Central memory CD8-positive, alpha-beta T cell (primary cell): ENCODE measurements at places on chromosomes 4 and X.

- DNase-seq = no peak
Observed at GRCh38 chr4:100872811-100873210, 355.0 kb upstream of the EMCN start.

- DNase-seq = no peak
Observed at GRCh38 chrX:137354851-137355250, 211.1 kb upstream of the ZIC3 start.

GRCh38 chr4:34972189-34972588 lies 1272.1 kb downstream of the ARAP2 start:
- no peak for DNase-seq

- DNase-seq = no peak
Observed at GRCh38 chr4:987624-988513, 1.0 kb downstream of the IDUA start.

DNA sequence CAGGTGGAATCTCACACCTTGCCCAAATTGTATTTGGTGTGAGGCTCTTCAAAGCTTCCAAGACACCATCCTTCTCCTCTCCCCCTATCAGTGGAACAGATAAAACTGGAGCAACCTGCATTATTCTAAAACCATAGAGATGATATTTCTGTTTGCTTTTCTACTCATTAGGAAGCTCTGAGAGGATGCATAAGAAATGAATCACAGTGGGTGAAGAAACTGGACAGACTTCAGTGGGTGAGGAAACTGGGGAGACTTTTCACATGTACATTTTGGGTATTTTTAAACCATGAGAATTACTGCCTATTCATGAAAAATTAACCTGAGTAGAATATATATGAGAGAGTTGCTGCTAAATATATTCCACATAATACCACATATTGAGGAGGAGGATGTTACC lies 16.4 kb downstream of the HAND2 start:
- no peak for DNase-seq

DNA sequence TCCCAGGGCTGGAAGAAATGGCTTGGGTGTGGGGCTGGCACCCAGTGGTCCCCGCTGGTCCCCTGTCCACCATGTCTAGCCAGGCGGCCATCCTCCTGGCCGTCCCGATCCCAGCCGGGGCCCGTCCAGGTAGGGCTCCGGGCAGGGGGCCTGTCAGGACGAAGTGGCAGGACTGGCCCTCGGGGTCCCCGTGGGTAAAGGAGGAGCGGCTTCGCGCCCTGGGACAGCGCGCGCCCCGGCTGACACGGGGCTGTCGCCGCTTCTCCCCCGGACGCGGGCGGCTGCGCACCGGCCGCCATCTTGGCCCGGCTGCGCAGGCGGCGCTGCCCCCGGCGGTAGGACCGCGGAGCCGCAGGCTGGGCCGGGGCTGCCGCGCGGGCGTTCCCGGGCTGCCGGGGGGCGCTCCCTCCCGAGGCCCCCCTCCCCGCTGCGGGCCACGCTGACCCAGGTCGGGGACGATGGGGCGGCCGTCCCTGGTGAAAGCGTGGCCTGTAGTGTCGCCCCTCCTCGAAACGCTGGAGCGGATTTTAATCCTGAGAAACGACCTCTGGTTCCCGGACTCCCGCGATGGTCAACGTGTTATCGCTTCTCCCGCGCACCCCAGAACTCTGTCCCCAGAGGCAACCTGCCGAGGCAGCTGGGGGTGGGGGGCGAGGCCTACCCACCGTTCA lies 60.4 kb upstream of the BCOR start:
- DNase-seq = no peak

DNA sequence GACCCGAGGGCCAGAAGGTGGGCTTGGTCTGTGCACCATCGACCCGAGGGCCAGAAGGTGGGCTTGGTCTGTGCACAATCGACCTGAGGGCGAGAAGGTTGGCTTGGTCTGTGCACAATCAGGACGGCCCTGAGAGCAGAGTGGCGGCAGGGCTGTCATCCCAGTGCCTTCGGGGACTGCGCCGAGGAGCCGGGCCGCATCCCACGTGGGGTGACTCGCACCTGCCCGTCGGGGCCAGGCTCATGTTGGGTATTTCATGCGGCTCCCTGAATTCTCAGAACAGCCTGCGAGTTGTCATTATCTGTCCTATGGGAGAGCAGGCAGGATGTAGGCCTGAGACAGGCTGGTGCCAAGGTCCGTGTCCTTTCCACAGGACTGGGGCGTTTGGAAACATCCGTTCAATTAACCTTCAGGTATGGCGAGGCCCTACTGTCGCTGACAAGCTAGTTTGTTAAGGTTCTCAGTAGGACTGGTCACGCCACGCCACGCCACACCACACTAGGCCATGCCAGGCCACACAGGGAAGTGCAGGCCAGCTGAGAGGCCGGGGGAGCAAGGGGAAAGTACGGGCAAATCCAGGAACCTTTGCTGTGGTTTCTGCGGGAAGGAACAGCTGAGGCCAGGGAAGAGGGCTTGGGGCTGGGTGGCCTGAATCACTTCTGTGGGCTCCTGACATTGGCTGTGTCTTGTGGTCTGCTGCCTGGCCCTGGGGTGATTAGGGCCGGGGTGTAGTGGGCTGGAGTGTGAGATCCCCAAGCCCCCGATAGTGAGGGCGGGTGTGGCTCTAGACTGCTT lies 182.9 kb downstream of the AFAP1 start:
- no peak for DNase-seq

GRCh38 chr4:73870260-73870659 lies 1.1 kb downstream of the CXCL1 start:
- no peak for DNase-seq

DNA sequence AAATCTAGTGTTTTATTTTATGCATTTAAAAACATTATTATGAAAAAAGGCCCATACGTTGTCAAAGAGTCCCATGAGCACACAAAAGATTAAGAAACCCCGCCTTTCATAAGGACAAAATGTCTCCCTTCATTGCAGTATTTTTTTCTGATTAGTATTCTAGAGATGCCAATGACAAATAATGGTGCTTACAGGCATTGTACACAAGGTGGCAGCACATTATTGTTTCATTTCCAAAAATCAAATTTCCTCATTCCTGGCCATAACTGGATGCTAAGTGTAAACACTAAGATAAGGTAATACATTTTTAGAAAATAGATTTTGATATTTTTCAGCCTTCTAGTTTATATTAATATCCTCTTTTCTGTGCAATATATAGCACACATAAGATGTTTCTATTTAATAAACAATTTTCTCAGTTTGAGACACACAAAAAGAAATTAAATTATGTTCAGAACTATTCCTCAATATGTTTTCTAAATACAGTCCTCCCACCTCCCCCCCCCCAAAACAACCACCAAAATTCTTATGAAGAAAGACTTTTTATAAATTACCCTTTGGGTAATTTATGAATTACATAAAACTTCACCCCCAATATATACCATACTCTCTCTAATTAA lies 47.7 kb downstream of the TIGD2 start:
- no peak for DNase-seq

DNA sequence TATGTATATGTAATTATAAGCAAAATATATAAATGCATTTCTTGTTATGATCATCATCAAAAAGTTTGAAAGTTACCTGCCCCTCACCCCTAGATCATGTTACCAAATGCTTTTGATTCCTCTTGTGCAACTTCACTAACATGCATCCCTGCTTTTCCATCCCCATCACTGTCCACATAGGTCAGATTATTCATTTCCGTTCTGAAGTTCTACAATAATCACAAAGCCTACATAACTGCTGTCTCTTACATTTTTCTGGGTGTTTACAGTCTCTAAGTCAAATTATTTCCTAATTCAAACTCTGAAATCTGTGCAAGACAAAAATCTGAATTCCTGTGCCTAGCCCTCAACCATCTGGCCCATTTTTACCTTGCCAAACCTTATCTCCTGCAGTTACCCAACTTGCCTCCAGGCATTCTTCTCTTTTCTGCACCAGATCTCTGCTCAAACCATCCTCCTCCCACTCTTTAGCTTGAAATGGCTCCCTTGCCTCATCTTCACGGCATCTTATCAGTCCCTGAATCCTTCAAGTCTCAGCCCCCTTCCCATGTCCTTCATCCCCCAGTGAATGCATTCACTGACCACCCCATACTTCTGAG lies 42.4 kb upstream of the SLC39A8 start:
- DNase-seq = no peak

DNA sequence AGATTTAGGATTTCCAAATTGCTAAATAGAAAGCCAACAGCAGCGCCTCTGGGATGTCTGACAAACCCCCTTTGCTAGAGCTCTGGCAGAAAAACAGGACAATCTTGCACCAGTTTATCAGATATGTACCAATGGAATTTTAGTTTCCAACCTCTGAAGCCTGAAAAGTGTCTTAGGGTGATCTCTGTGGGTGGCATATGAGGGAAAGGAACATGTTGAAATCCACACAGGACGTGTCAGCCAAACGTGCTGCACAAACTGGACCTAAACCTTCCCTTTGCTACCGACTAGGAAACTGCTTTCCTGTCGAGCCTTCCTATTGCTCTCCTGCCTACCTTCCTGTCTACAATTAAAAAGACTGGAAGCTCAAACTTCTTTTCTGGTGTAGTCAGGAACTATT lies 53.5 kb downstream of the REELD1 start:
- no peak for DNase-seq

DNA sequence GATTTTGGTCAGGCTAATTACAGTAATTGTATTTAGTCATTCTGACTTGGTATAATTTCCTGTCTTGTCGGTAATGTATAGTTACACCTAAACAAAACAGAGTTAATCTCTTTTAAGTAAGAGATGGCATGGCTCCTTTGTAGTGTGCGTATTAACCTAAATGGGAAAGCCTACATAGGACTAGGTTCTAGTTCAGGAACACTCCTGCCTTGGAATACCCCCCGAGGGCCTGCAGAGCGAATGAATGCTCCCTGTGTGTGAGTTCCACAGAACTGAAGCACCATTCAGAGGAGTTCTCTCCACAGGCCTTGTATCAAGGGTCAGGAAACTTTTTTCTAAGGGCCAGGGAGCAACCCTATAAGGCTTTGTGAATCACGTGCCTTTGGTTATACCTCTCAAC lies 44.9 kb upstream of the STIM2 start:
- DNase-seq = no peak
